ENCODE measurements at places on chromosomes 2 and 18.

DNA sequence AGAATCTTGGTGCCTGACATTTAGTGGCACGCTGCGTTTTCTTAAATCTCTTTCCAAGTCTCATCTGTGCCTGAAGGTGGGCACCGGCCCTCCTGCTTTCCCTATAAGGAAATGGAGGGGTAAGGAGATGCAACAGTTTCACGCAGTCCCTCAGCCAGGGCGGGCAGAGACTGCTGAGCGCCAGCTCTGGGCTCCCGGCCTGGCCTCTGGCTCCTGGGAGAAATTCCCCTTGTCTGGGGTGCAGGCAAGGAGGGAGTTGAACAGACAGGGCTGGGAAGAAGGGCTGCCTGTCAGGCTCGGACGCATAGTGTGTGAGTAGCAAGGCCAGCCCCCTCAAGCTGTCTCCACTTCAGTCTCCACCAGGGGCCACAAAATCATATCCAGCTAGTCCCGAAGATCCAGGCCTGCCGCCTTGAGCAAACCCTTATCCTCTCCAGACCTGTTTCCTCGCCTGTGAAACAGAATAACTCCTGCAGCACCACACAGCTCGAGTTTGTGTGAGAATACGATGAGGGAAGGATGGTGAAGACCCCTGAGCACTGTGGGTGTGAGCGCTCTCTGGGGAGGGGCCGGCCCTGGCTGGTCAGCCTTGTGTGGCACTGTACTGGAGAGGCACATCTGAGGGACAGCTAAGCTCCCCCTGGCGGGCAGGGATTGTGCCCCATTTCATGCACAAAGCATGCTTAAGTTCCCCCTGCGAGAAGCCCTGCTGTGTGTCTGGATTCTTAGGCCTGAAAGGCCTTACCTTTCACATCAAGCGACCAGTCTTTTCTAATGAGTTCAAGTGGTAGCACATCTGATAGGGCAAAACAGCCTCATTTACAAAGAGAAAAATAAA, 33.8 kb downstream of the SDC1 start:
- no peak for DNase-seq

- no peak for DNase-seq
Observed at GRCh38 chr2:38464971-38465788, 88.1 kb upstream of the ATL2 start.

DNA sequence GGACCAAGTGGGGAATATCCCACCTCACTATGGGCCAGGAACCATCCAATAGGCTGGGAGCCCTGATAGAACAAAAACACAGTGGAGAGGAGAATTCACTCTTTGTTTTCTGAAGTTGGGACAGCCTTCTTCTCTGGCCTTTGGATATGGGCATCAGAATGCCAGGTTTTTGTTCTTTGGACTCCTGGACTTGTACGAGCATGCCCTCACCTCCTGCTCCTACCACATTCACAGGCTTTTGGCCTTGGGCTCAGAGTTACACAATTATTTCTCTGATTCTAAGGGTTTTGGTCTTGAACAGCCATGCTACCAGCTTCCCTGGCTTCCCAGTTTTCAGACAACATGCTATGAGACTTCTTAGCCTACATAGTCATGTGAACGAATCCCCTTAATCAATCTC, 732.9 kb upstream of the VRK2 start:
- no peak for DNase-seq

DNA sequence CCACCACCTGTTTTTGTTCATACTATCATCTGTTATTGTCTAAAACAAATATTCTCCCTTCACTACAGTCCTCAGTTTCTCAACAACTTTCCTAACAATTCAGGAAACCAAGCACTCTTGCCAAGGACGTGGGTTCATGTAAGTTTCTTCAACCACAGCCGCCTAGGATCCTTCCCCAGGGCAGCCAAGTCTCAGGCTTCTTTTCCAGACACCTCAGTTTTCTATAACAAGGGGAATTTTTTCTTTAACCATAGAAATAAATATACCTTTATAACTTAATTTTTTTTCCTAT, 39.4 kb upstream of the AGPS start:
- no peak for DNase-seq
